ENCODE measurements at places on chromosomes 5 and 9.

DNA sequence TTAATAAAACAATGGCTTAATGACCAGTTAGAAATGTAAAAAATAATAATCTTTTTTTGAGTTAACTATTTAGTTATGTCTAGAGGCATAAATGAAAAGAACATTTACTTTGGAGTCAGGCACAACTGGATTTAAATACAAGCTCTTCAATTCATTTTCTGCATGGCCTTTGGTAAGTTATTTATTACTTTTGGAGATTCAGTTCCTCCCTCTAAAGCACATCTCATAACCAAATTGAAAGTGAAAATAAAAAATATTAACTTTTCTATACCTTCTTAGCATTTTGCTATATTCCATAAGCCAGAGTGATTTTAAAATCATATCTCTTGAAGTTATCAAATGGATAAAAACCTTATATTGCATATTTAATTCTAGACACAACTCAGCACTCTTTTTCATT lies 434.9 kb upstream of the SMARCA2 start:
- DNase-seq = no peak

DNA sequence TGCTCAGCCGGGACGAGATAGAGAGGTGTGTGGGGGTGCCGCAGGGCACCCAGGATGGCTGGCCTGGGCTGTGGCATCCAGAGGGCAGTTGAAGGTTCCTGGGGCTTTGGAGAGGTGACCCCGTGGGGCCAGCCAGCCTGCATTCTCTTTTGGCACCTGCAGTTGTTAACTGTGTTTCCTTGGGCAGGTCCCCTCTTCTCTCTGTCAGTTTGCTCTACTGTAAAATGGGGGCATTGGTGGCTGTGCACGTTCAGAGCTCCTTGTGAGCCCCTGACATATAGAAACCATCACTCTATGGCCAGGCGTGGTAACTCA lies 8.5 kb downstream of the ZDHHC12 start:
- DNase-seq = no peak

- peak; percentile 68 for DNase-seq
Measured at GRCh38 chr5:57386958-57387357, 95.7 kb downstream of the ACTBL2 start.

GRCh38 chr9:99682870-99683269 lies 138.8 kb upstream of the NR4A3 start:
- DNase-seq = no peak

DNA sequence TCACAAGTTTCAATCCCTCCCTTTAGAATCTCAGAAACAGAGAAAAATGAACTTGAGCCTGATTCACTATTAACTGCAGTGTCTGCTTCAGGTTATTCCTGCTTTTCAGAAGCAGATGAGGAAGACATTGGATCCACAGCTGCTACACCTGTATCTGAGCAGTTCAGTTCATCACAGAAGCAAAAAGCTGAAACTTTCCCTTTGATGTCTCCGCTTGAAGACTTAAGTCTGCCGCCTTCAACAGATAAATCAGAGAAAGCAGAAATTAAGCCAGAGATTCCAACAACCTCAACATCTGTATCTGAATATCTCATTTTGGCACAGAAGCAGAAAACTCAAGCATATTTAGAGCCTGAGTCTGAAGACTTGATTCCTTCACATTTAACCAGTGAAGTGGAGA lies 42.1 kb downstream of the CMYA5 start:
- no peak for DNase-seq

DNA sequence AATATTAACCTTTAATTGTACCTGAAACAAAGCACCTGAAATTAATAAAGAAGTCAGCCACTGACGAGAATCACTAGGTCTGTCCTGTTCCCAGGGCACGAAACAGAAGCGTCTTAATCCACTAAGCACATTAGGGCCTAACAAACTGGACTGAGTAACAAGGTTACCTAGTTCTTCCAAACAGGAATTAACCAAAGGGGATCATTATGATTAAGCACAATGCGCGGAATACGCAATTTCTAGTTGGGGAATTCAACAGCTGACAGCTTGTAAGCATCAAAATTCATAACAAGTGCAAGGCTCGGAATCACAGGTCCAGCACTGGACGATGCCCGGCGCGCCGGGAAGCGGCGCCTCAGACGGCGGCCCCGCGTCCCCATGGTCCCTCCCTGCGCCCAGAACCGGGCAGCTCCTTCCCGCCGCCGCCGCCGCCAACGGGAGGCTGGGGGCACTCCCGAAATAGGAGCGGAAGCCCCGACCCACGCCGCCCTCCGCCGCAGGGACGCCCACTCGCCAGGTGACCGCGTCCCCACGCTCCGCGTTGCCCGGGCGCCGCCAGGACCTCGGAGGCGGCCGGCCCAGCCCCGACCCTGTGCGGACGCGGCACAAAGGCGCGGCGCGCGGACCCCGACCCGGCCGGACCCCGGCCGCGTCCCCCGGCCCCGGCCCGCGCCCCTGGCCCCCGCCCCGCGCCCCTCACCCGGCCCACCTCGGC lies 898 bp downstream of the CAMSAP1 start:
- DNase-seq = peak; percentile 38

GRCh38 chr9:106981396-106982287 lies 118.7 kb downstream of the ZNF462 start:
- no peak for DNase-seq

- DNase-seq = peak; percentile 65
Measured at GRCh38 chr5:59685793-59686192, 207.7 kb downstream of the PDE4D start.

DNA sequence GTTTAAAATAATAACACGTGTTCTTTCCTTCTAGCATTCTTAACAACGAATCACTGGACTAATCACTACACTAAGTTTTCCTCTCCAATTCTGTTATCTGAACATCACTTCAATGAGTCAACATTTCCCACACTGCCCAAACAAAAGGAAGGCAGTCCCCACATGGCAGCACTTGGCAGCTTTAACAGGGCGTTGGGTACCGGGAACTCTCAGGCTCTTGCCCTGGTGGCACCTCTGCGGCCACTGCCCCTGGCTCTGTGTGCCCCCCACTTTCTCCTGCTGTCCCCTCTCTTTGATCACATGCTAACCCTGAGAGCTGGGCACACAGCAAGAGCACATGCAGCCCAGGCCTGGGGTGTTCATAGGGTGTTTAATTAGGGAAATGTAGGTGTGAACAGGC lies 15.7 kb downstream of the SLC6A3 start:
- no peak for DNase-seq

DNA sequence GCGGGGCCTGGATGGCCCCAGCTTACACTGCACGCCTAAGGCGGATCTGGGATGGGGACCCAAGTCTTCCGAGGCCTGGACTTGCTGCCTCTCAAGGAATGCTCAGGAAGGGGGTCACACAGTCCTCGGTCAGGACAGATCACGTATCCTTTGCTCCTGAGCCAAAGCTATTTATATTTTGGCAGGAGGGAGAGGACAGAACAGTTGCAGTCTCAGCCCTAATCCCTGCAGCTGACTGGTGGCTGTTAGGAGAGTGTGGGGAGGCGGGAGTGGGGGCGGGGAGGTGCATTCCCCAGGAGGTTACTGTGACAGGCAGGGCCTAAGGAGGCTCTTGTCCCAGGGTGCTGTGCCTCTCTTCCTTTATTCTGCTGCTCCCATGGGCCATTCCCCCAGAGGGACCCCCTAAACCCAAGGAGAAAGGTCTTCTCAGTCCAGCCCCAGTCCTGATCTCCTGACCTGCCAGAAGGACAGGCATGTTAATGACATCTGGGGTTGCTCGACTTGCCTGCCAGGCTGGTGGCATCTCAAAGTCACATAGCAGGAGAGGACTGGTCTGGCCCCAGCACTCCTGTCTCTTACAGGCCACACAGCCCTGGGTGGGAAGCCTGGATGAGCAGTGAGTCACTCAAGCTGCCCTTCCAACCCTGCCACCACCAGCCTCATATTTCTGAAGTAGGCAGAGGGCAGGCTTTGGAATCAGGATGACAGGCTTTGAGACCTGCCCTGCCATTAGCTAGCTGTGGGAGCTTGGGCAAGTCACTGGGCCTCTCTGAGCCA lies 51.9 kb downstream of the COL27A1 start:
- peak; percentile 55 for DNase-seq

- DNase-seq = no peak
Measured at GRCh38 chr9:82332774-82333152, 344.2 kb downstream of the SPATA31D1 start.

- DNase-seq = no peak
Measured at GRCh38 chr5:68968429-68968828, 125.4 kb upstream of the SLC30A5 start.

- DNase-seq = peak; percentile 61
Measured at GRCh38 chr5:112921026-112921832, 798 bp downstream of the REEP5 start.

- DNase-seq = peak; percentile 74
Measured at GRCh38 chr5:177403792-177404640, 3.6 kb upstream of the PFN3 start.

- no peak for DNase-seq
Measured at GRCh38 chr5:133749331-133749985, 137.1 kb upstream of the FSTL4 start.

- no peak for DNase-seq
Measured at GRCh38 chr9:33153666-33154065, 13.5 kb downstream of the B4GALT1 start.

GRCh38 chr5:82754036-82754746 lies 323.0 kb downstream of the TMEM167A start:
- DNase-seq = no peak

DNA sequence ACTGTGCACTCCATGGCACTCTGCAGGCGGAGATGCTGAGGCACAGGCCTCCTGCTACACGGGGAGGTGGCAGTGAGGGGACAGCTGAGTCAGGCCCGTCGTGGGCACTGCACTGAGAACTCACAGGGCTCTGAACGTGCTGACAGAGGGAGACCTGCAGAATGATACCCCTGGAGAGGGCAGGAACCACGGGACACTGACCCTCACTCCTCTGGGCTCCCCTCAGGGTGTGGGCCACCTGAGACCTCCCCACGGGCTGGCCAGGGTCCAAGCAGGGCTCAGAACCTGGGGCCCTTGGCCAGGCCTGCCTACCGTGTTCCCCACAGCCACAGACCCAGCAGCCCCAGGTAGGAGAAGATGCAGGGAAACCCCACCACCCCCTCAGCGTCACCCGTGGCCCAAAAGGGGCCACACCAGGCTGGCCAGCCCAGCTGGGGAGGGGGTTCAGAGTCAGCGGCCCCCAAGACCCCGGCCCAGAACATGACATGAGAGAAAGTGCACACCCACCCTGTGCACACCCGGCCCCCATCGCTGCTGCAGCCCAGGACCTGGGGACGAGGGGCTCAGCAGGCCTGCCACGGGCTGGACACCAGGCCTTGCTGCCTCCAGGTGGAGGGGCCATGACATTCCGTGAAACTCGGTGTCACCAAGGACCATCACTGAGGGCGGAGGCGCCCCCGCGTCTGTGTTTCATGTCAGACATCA lies 30.9 kb downstream of the GLT6D1 start:
- no peak for DNase-seq

DNA sequence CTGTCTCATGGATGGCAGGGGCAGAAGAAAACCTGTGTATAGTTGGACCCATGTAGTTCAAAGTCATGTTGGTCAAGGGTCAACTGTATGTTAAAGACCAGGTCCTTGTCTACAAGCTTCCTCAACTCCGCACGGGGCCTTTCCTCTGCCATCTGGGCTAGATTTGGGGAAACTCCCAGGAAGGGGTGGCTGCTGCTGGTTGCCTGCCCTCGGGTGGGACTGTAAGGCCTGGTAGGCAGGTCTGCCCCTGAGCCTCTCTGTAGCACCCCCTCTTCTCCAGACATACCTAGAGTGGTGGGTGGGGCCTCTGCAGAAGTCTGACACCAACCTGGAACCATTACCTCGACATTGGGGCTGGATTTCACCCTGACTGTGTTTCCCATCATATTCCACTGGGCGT lies 15.2 kb downstream of the ENHO start:
- DNase-seq = no peak

GRCh38 chr5:23302438-23302837 lies 205.0 kb upstream of the PRDM9 start:
- no peak for DNase-seq

- no peak for DNase-seq
Measured at GRCh38 chr9:117375956-117376355, 38.9 kb downstream of the ASTN2 start.

DNA sequence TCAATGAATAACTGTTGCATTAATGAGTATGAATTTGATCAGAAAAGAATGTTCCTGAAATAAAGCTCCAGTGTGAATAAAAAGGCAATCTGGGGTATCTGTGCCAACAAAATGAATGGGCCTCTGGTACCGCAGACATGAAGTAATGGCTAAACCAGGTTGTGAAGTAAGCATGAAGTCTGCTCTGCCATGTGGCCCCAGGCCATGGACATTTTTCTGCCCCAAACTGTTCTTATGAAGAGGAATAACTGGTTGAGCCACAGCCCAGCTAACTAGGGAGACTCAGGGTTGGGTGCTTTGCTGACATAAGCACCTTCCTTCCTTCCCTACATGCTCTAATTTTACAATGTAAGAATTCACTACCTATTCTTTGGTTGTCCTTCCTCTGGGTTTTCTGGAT lies 147.4 kb upstream of the LRRTM2 start:
- DNase-seq = peak; percentile 25

DNA sequence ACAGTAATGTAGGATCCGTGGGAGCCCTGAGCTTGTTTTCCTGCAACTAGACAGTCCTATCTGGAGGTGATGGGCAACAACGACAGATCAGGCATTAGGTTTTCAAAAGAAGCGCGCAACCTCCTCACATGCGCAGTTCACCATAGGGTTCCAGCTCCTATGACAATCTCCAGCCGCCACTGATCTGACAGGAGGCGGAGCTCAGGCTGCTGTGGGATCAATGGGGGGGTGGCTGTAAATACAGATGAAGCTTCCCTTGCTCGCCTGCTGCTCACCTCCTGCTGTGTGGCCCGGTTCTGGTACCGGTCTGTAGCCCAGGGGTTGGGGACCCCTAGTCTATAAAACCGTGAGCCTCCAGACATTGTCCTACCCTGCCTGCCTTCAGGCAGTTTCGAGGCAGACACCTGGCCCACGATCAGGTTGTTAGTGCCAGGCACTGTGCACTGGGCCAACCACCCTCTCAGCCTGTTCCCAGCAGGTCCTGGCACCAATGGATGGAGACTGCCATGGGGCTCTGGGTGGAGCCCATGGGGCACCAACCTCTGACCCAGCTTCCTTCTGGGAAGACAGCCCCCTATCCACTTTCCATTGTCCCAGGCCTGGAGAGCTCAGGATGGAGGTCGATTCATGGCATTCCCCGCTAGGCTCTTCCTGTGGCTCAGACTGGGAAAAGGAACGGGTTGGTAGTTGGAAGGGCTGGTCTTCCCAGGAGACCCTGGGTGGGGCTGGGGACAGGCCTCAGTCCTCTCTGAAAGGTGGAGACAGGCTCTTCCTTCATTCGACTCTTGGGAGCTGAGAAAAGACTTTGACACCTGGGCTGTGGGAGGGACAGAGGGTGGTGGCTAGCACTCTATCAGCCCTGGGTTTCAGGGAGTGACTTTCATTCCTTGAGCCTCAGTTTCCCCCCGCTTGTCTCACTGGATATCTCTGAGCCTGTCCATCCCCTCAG lies 1.7 kb downstream of the ENDOG start:
- DNase-seq = peak; percentile 49
